Renal pelvis (tissue), 12 donors: ENCODE measurements at places on chromosomes 1 and 21. TPM values are rescaled to one million over a fixed set of nuclear protein-coding genes. Genes with fewer than 3 reads are reported as not detected.

DNA sequence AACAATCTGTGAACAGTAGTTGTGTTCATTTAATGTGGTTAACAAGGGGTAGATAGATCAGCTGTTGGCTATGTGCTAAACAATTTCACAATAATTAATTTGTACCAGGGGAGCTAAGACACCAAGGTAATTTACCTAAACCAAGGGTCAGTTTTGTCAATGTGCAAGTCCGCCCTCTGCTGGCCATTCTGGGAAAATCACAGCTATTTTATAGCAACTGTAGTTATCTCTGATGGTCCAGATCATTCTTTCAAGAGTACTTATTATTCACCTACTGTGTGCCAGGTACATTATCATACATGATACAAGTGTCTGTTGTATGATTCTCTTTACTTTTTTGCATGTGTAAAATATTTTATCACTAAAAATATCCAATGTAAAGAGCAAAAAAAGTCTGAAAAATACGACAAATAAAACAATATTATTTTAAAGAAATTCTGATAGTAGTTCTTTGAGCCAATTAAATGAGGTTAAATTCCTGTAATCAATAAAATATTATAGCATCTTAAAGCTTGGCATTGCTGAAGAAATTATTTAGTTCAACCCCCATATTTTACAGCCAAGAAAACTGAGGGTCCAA lies 312.3 kb upstream of the FAM78B start:
- peak; percentile 8 for DNase-seq

- no peak for DNase-seq
These were observed 10.0 kb upstream of the SLC2A1 start for GRCh38 chr1:42968654-42969053.

Gene SLFNL1
- 1.0 TPM for polyA plus RNA-seq

DNA sequence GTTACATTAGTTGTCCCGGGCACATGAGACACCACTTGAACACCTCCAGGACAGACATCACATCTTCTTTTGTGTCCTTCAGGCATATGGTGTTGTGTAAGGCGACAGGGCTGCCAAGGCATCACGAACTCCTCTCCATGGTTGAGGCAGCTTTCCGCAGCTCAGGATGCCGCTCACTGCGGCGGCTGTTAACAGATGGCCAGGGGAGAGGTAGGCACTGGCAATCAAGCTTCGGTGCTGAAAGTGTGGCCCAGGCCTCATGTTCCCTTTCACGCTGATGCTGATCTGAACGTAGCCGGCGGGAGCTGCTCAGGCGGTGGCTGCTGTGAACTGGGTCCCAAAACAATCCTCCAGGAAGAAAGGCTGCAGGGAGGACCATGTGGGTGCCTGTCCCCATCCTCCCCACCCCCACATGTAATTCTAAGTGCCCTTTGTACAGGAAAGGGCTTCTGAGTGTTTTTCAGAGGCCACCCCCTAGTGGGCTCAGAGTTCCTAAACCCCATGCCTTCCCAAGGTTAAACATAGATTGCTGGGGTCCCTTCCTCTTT lies 287.1 kb upstream of the AJAP1 start:
- DNase-seq, result no peak

- no peak for DNase-seq
These were observed 20.7 kb downstream of the UBE2G2 start for GRCh38 chr21:44780767-44781459.

Gene PCP4
- polyA plus RNA-seq, result 10.2 TPM

DNA sequence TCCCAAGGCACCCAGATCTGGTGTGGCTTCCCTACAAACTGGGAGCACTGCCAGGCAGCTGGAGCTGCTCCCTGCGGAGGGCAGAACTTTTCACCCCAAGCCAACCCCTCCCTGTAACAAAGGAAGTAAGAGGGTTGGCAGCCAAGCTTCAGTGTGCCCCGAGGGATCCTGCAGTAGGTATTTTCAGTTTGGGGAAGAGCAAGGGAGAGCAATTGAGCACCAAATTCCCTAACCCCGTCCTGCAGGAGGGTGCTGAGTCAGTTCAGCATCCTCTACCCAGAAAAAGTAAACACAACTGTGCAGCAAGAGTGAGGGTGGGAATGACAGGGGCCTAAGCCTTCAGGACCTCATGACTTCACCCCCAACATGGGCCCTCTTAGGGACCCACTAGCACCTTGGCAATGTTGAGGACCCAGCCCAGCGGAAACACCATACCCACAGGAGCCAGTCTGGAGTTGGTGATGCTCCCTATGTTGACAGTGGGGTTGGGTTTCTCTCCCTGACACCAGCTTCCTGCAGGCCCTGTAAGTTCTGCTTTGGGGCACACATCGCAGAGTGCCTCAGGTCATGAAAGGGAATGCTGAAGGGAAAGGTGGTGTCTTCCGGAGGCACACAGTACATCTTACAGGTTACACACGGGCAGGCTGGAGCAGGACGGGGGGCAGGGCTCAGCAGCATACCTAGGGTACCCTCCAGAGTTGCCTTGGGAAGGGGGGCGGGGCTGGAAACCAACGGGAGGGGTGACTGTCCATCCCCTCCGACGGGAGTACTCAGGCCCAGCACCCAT lies 14.8 kb downstream of the SH3BP5L start:
- DNase-seq, result no peak

DNA sequence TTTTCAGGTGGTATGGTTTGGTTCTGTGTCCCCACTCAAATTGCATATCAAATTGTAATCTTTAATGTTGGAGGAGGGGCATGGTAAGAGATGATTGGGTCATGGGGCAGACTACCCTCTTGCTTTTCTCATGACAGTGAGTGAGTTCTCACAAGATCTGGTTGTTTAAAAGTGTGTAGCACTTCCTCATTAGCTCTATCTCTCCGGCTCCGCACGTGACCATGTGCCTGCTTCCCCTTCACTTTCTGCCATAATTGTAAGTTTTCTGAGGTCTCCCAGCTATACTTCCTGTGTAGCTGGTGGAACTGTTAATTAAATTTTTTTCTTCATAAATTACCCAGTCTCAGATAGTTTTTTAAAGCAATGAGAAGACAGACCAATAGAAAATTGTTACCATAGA lies 843.2 kb downstream of the AMY1C start:
- DNase-seq, result no peak

Gene LPAR3
- 1.2 TPM for polyA plus RNA-seq

DNA sequence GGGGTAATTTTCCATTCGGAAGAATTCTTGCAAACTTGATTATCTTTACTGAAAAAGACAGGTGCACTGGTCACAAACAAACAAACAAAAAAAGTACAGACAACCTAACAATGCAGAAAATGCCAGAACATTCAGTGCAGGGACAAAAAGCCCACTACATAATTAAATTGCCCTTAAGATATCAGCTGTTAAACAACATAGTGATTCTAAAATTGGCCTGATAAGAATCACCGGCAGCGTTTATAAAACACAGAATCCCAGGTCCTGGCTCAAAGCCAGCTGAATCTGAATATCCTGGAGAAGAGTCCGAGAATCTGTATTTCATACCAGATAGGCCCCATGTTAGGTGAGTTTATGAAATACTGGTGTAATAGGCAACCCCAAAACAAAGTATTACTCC lies 6.1 kb downstream of the PLPP3 start:
- no peak for DNase-seq

DNA sequence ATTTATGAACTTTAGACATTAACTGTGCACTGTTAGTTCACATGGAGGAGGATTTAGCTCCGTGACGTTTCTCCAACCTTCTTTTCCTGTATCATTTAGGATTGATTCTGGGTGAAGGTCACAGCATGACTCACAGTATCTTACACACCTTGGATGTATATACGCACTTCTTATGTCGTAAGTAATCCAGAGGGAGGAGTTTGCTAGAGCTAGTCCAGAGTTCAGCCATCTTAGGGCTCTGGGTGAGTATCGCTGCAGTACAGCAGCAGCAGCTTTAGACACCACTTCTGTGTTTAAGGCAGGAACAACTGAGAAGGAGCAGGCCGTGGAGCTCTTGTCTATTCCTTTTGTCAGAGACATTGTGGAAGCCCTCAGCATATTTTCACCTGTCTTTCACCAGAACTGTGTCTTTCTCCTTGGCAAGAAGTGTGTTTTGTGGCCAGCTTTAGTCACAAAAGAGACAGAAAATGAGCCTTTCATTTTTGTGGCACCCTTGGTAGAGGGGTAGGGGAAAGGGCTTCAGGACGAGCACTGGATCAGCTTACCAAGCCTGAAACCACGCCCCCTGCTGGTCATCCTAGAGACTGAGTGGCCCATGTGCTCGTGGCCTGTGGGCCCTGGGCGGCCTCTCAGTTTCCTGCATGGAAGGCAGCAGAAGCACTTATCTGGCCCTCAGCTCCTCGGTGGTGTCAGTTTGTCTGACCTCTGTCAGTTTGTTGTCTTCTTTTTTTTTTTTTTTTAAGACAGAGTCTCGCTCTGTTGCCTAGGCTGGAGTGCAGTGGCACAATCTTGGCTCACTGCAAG lies 64.0 kb downstream of the ADARB1 start:
- no peak for DNase-seq

DNA sequence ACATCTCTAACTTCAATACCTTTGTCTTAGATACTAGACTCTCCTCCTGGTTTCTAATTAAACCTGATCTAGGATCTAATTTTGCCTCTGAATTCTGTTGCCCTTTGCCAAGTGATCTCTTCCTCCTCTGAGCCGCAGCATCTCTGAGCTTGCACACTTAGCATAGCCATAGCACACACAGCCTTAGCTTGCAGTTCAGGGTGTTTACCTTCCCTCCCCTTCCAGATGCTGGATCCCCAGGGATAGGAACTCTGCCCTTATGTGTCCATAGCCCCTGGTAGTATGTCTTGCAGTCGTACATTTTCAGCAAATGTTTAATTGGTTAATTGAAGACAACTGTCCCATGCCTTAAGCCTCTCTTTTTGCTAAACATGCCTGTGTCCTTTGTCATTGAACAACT lies 30.3 kb downstream of the SELL start:
- DNase-seq, result no peak

Gene PGLYRP4
- not detected for polyA plus RNA-seq

DNA sequence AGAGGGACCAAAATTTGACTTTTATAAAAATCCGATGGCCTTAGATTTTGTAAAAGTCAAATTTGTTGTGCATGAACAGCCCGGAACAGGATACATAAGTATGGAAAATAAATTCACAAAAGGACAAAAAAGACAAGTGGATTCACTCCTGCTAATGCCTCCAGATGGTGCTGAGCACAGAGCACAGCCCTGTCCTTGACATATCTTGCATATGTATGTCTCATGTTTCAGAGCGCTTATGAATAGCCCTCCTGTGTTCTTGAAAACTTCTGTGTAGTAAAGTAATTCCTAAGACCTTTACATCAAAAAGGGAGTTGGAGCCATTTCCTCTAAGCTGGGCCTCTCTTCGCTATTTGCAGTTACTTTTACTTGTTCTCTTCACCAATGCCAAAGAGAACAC lies 110.7 kb upstream of the RAB3GAP2 start:
- DNase-seq, result no peak

Gene CKS1B
- polyA plus RNA-seq, result 105 TPM

- DNase-seq, result peak; percentile 37
These were observed 249.8 kb downstream of the ZP4 start for GRCh38 chr1:237640966-237641365.

DNA sequence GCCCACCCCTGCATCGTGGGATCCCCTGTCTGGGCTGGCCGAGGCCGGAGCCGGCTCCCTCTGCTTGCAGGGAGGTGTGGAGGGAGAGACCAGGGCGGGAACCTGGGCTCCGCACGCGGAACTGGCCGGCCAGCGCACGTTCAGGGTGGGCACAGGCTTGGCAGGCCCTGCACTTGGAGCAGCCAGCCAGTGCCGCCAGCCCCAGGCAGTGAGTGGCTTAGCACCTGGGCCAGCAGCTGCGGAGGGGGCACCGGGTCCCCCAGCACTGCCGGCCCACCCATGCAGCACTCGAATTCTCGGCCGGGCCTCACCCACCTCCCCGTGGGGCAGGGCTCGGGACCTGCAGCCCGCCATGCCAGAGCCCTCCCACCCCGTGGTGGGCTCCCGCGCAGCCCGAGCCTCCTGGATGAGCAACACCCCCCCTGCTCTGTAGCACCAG lies 422.6 kb downstream of the AMY1C start:
- no peak for DNase-seq

DNA sequence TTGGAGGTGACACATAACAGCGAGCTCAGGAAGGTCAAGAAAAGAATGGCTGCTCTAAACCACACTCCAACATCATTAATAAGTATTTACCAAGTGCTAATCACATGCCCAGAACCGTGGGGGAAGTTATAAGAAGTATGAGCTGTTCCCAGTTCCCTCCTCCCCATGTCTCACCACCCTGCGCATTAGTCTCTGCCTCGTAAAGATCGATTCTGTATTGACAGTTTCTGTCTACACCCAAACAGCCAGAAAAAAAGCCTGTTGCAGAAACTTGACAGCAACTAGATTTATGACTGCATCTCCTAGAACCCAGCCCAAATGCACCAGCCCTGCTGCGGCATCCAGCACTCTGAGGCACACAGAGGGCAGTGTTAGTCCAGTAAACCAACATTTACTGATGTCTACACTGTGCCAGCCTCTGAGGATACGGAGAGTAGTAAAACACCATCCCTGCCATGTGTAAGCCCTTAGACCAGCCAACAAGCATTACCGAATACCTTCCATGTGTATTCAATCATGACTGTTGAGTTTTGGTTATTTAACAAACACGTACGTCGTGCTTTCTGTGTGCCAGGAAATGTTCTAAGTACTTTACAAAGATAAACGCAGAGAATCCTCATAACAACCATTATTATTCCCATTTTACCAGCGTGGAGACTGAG lies 63.6 kb upstream of the ZBTB40 start:
- DNase-seq, result no peak

Gene FAM151A
- 35.8 TPM for polyA plus RNA-seq

DNA sequence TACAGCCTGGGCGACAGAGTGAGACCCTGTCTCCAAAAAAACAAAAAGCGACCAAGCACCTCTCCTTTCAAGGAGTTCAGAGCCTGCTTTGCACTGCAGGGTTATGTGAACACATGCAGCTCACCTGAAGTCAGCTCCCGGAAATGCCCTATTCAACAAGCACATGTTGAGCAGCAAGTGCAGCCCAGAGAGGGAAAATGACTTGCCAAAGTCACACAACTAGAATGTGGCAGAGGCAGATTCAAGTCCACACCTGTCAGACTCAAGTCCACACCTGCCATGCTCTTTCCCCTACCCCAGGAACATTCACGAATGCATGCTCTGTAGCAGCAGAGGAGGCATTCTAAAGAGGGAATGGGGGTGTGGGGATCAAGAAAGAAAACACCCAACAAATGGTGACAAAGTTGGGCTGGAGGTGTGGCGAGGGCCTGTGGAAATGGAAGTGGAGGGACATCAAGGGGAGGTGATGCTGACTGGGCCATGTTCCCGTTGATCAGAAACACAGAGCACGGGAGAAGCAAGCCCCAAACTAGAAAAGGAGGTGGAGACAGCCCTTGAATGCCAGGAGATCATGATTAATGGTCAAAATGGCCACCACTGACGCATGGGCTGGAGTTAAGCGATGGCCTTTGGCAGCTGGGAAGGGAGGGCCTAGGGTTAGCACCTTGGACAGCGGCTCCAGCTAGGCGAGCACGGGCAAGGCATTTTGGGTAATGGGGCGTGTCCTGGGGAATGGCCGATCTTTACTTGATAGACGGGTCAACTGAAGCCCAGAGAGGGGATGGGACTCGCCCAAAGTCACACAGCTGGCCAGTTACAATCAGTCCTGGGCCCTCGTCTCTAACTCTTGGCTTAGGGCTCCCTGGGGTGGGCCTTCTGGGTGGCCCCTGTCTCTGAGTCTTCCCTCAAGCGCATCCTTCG lies 21.5 kb downstream of the RAP1GAP start:
- peak; percentile 82 for DNase-seq

GRCh38 chr21:45074818-45075595 lies 627 bp downstream of the ADARB1 start:
- no peak for DNase-seq
